ENCODE measurements at places on chromosomes 2 and 18.
A peak's percentile ranks its signal among the peaks of the same experiment; 100 is the strongest.

DNA sequence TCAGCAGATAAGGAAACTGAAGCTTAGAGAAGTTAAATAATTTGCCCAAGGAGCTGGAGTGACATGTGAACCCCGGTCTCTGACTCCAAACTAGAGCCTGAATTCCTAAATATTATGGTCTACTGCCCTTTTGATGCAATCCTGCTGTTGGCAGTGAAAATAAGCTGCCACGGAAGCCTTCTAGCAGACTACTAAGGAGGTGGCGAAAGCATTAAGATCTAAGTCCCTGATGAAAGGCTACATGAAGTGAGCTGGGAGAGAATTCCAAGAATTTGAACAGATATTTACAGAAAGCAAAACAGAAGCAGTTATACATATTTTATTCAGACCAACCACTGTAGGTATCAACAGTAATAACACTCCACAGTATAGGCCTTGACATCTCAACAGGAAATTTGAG, 28.1 kb downstream of the TRMT61B start:
- no peak for DNase-seq

DNA sequence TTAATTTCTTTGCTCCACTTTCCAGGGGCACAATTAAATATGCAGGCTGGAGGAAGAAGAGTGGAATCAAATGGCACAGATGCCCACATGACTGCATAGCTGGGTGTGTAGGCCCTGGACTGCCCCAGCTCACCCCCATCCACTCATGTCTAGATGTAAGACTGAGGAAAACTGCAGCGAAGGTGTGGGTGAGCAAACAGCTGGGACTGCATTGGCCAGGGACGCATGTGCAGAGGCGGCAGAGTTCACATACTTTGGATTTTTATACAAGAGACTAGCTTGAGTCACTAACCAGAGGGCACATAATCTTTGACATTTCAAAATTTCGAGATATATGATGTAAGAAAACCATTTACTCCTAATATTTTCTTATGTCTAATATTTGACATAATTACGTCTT, 60.1 kb downstream of the SPIRE1 start:
- no peak for DNase-seq

GRCh38 chr18:2412281-2412680, 159.0 kb downstream of the METTL4 start:
- no peak for DNase-seq

- DNase-seq, result peak; percentile 32
Observed at GRCh38 chr2:181886192-181886591, 5.3 kb upstream of the ITPRID2 start.

DNA sequence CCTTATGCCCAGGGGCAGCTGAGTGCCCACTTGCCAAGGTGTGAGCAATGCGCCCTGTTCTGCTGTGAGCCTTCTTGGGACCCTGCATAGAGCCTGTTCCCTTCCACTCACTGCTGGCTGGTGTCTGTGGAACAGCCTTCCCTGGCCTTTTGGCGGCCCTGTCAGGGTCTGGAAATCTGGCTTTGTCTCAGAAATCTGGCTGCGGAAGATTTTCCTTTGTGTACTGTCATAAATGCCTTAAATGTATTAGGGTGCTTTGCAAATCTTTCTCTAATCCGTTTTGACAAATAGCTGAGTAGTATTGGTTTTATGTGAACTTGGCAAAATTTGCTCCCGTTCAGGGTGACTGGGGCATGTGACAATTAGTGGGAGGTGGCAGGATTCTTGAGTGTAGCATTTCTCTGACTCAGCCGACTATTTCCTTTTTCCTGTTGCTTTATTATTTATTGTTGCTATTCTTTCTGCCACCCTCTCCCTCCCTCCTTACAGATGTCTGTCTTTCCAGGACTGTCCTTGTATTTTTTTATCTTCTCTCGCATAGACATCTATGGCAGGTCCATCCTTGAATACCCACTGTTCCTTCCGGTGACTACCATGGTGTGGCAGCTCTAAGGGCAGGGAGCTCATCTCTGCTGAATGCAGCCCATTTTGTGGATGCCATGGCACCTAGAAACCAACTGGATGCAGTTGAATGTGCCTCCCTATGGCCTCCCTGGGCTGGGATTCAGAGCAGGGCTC, 41.8 kb downstream of the LDLRAD4 start:
- no peak for DNase-seq

DNA sequence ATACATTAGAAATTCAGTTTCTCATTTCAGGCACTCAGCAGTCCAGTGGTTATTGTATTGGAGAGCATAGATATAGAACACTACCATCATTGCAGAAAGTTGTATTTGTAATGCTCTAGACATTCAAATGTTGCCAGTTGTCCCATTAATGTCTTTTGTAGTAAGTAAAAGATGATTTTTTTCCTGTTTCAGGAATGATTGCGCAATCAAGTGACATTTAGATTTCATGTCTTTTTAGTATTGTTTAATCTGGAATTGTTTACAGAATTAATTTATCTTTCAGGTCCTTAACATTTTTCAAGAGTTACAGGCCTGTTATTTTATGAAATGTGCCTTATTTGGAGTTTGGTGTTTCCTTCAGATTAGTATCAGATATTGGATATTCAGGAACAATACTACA, 134.7 kb downstream of the MSTN start:
- no peak for DNase-seq

All from HAP-1 (cell line).